Neural crest cell (in vitro differentiated cells): ENCODE measurements at places on chromosomes 11 and 22. TPM values are rescaled to one million over a fixed set of nuclear protein-coding genes. Genes with fewer than 3 reads are reported as not detected.

AGBL2 gene
- 2.1 and 2.4 TPM in 2 replicates for total RNA-seq

MISFA gene
- total RNA-seq: 4.1 and 4.4 TPM in 2 replicates

ART1 gene
- not detected in 2 replicates for total RNA-seq

RAC2 gene
- total RNA-seq: 0.21 TPM in 1 of 2 replicates, not detected in the other

DNA sequence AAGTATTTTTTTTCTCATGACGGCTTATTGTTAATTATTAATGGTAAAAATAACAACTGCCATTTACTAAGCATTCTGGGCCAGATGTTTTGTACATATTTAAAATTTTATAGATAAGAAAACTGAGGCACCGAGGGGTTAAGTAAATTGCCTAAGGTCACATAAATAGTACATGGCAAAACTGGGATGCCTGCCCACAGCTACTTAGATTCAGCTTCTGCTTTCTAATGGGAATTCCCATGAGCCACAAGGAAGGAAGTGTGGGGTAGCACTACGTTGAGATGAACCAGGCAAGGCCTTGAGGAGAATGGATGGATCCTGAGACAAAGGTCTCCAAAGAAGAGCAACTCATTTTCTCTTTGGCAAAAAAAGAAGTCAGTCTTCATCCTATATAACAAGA is 11.9 kb upstream of the PHF21A start:
- DNase-seq: no peak

DNA sequence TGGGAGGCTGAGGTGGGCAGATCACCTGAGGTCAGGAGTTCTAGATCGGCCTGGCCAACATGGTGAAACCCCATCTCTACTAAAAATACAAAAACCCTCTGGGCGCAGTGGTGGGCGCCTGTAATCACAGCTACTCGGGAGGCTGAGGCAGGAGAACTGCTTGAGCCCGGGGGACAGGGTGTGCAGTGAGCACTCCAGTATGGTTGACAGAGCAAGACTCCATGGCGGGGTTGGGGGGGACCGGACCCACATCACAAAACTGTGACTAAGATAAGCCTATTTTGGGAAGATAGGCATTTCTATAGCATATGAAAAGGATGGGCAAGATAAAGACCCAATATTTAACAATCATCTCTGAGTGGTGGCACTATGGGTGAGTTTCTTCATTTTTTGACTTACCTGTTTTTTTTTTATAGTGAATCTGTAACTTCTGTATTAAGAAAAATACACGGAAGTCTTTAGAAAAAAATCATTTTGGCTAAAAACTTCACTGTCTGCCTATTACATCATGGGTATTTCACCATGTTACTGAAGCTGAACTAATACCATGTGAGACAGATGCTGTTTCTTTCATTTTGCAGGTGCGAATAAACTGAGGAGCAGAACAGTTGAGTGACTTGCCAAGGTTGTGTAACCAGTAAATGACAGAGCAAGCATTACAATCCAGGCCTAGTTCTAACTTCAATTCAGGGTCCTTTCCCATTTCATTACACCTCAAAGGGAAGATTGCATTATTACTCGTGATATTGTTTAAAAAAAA is 2.5 kb downstream of the CELF1 start:
- no peak for DNase-seq

DNA sequence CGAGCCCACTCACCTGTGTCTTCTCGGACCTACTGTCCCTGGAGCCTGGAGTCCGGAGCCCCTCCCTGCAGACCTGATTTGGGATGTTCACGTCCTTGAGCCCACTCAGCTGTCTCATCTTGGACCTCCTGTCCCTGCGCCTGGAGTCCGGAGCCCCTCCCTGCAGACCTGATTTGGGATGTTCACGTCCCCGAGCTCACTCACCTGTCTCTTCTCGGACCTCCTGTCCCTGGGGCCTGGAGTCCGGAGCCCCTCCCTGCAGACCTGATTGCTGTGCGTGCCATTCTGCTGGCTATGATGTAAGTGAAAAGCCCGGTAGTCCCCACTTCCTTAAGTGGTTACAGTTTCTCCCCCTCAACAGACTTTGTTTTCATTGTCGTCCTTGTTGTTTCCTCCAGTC is 867.1 kb downstream of the BRD1 start:
- no peak for DNase-seq

GRCh38 chr22:17910561-17911311 is 113.6 kb downstream of the MICAL3 start:
- peak; percentile 29 for DNase-seq

DNA sequence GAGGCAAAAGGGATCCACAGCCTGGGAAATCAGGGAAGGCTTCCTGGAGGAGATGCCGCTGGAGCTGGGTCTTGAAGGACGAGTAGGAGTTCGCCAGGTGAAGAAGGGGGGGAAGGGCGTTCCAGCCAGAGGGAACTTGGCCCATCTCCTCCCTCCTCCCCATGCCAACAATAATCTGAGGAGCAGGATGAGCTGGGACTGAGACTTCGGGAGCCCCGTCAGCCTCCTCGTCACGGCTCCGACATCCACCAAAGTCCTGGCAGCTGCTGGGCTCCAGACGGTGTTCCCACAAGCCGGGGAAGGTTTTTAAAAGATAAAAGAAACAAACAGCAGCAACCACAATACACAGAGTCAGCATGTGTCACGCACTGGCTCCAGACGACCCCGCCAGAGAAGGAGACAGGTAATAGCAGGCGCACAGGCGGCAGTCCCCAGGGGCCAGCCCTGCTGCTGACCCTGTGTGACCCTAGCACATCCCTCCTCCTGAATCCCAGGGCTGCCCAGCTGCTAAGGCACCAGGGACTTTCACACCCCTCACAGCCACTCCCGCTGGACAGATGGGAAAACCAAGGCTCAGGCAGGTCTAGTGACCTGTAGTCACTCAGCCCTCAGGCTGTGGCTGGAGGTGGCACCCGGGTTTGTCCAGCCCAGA is 37.3 kb downstream of the NUP50 start:
- no peak for DNase-seq

- DNase-seq: no peak
Observed at GRCh38 chr11:100806296-100806695, 119.2 kb downstream of the ARHGAP42 start.

DNA sequence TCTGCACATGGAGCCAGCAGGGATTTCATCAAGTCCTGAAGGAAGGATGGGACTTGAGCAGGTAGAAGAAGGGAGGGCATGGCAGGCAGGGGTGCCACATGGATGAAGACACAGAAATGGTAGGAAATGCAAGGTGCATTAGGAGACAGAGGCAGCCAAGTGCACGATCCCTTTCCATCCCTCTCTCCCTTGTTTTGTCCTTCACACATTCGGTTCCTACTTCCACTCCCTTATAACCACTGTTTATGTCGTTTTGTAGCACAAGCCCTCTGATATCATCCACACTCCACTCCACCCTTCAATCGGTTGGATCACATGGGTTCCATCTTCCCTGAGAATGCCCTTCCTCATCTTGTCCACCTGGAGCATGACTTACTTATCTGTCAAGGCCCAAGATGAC is 35.2 kb downstream of the IFT27 start:
- no peak for DNase-seq

- no peak for DNase-seq
Observed at GRCh38 chr11:6431861-6432260, 8.9 kb downstream of the HPX start.

TRIM49 gene
- not detected in 2 replicates for total RNA-seq

CXCR5 gene
- not detected in 2 replicates for total RNA-seq

TEX54 gene
- total RNA-seq: not detected in 2 replicates

GRCh38 chr11:10838881-10839280 is 19.0 kb downstream of the ZBED5 start:
- no peak for DNase-seq

CD82 gene
- 10.3 and 14.1 TPM in 2 replicates for total RNA-seq

GRCh38 chr22:32723643-32724042 is 77.9 kb upstream of the TIMP3 start:
- no peak for DNase-seq

GRCh38 chr22:44537015-44537414 is 39.0 kb upstream of the RTL6 start:
- DNase-seq: no peak

GRM5 gene
- total RNA-seq: 0.45 and 0.49 TPM in 2 replicates

- DNase-seq: no peak
Observed at GRCh38 chr11:57485217-57485990, 25.1 kb downstream of the RTN4RL2 start.

- no peak for DNase-seq
Observed at GRCh38 chr11:34653851-34654482, 33.1 kb downstream of the EHF start.

RIMBP3C gene
- total RNA-seq: 1.0 and 1.4 TPM in 2 replicates

DNA sequence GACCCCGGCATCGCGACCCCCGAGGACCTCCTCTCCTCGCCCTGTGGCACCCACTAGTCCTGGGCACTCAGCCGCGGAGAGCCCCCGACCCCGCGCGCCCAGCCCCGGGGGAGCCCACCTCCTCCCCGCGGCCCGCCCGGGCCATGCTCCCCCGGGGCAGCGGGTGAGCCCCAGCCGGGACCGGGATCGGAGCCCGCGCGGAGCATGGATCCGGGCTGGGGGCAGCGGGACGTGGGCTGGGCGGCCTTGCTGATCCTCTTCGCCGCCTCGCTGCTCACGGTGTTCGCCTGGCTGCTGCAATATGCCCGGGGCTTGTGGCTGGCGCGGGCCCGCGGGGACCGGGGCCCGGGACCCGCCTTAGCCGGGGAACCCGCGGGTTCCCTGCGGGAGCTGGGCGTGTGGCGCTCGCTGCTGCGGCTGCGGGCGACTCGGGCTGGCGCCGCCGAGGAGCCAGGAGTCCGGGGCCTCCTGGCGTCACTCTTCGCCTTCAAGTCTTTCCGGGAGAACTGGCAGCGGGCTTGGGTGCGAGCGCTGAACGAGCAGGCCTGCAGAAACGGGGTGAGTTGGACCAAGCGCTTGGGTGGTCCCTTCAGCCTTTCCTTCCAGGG is 498 bp downstream of the C2CD2L start:
- DNase-seq: no peak

SLC22A25 gene
- not detected in 2 replicates for total RNA-seq

LMNTD2 gene
- total RNA-seq: 1.8 and 2.2 TPM in 2 replicates

PLEKHB1 gene
- total RNA-seq: 42.6 and 42.7 TPM in 2 replicates

- no peak for DNase-seq
Observed at GRCh38 chr11:1226986-1227550, 4.2 kb downstream of the MUC5B start.

GRCh38 chr11:75188671-75189070 is 37.8 kb downstream of the SLCO2B1 start:
- DNase-seq: no peak

DNA sequence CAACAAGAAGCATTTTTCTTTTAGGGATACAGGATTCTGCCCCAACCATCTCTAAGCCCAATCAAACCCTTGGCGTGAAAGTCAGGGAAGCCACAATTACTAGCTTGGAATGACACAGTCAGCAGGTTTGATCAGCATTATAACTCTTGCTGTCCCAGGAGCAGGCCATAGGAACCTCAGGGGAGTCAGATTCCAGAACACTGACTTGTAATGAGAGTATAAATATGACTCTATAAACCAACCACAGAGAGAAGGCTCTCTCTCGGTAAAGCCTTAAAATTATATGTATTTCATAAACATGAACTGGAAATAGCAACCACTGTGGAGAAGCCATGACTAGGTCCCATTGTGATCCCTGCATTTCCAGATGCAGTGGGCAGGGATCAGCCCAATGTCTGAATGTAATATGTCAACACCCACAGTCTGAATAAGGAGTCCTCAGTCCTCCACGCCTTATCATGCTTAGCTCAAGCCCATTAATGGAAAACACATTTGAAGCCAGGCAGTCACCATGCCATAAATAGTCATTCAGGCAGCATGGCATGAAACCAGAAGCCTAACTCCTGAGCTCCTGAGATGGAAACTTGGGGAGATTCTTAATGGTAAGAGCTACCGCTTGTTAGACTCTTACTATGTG is 99.1 kb upstream of the MTNR1B start:
- DNase-seq: no peak

- DNase-seq: no peak
Observed at GRCh38 chr22:46105494-46106278, 44.6 kb upstream of the PPARA start.

DNA sequence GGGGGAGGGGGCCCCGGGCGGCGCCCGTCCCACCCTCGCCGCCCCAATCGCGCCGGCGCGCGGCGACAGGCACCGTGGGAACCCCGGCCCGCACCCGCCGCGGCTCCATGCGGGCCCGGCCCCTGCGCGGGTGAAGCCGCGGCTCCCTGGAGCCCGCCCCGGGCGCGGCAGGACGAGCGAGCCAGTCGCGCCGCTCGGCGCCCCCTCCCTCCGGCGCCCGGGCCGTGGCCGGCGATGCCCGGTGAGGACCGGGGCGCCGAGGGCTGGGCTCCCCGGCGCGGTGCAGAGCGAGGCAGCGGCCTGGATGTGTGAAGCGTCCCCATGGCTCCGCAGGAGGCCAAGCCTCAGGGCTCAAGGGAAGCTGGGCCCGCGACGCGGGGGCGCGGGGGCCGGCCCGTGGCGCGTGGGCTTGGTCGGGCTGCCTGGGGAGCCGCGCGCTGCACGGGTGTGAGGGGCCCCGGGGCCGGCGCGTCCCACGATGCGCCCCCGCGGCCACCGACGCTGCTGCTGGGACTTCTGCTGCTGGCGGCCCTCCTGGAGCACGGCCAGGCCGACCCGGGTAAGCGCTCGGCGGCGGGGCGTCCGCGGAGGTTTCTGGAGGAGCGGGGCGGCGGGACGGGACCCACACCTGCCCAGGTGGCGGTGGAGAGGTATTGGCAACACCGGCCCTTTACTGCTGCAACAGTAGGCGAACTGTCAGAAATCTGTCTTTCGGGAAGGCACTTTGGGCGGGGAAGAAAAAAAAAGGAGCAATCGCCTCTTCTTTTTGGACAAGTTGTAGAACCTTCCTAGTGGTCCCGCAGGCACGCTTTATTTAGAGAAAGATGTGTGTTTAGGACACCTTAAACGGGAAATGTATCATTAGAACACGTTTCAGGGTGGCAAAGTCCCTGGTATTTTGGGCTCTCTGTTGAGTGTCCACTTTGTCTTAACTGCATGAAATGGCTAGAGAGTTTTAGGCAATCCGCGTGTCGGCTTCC is 119.4 kb downstream of the HIPK3 start:
- peak; percentile 25 for DNase-seq

ANO1 gene
- total RNA-seq: 0.27 TPM in 1 of 2 replicates, not detected in the other

DNA sequence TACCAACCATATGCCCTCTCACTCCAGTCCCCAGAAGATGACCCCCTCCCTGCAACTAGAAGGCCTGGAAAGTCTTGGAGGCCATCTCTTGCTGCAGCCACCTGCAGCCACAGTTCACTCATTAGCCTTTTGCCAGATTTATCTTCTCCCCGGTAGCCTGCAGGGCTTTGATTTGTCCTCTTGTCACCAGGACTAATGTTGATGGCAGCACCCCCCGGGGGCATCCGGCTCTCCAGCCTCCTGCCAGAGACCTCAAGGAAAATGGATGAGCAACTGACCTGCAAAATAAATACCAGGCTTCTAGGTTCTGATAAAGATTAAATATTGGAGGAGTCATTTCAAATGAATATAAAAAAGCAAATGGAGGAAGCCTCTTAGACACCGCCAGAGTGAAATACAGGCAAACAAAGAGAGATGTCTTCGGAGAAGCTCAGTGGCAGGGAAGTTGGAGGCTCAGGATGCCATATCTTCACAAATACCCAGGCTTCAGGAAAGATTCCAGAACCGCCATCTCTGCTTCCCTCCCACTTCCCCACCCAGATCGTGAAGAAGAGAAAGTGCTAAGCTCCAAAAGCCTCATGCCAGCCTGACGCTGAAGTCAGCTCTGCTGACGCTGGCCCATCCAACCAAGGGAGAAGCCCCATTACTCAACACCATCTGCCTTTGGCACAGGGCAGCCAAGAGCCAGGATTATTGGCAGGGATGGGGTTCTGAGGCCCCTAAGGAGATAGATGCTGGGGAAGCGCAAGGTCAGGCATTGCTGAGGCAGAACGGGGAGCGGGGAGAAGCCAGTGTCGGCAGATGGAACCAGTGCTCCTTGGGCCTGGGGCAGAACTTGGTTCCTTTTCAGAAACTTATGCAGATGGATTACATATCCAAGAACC is 362.7 kb downstream of the CADM1 start:
- no peak for DNase-seq

GRCh38 chr11:112016088-112016764 is 9.0 kb upstream of the DLAT start:
- no peak for DNase-seq
